GM04503 (cell line): ENCODE measurements at places on chromosomes 5 and 9.
A peak's percentile ranks its signal among the peaks of the same experiment; 100 is the strongest.

DNA sequence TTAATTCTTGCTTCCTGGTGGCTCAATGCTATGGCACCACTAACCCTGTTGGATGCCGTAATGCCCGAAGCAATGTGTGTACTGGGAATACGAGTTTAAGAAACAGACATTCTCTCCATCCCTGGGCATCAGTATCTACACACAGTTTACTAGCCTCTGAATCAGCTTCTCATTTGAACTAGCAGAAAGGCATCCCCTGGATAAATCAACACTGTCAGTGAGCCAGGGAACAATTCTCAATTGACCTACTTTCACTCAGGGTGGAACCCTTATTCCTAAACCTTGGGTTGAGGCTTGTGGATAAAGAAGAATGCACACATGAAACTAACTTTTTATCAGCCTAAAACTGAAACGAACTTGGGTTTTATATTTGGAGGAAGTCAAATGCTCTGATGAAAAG lies 331.0 kb downstream of the GADD45G start:
- DNase-seq = no peak

DNA sequence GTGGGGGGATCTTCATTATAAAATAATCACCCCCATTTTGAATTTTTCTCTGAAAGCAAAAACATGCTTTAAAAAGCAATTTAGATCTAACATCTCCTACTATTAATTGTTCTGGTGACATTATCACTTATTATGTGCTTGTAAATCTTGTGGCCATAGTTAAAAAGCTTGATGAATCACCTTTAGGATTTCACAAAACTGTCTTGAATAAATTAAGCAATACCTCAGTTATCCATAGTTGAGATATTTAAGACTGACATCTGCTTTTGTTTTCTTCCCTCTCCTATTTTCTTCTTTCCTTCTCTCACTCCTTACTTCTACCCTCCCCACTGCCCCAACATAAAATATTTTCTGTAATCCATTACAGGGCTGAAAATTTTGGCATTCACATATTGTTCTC lies 84.8 kb downstream of the SLC1A3 start:
- DNase-seq = no peak

GRCh38 chr5:89297066-89297465 lies 414.1 kb upstream of the MEF2C start:
- DNase-seq = no peak

GRCh38 chr9:105141146-105141975 lies 103.1 kb upstream of the SLC44A1 start:
- no peak for DNase-seq

- DNase-seq = no peak
These were observed 135.2 kb downstream of the COL23A1 start for GRCh38 chr5:178454821-178455479.

DNA sequence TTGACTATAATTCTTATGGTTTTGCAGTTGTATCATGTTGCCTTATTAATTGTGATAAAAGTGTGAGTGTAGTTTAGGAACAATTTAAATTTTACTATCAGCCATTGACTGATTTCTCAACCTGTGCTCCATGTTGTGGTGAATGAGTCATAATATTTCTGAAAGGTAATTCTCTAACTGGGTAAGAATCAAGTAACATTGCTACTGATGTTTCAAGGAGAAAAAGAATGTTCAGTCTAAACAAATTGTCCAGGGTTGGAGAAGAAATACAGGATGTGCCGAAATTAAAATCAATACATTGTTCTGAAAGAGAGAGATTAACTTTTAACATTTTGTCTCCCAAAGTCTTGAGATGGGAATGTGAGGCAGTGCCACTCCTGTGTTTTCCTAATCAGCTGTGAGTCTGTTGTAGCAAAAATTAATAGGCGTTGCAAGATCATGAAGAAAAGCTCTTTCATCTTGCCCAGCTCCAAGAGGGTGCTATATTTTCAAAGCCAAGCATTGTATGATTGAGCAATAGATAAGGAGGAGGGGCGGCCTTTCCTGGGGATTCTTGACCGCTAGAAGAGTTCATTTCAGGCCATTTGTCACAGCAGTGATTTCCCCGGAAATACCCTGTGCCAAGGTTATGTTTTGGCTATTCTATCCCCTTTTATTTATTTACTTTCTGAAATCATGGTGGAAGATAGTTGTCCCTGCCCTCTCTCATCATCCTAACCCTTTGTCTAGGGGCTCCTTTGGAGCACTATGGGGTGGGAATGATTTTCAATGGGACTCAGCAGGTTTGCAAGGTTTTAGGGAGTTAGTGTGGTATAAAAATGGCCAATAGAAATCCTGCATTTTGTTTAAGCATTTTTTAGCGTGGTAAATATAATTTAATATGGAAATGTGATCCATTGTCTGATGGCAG lies 151.6 kb downstream of the FOCAD start:
- no peak for DNase-seq

DNA sequence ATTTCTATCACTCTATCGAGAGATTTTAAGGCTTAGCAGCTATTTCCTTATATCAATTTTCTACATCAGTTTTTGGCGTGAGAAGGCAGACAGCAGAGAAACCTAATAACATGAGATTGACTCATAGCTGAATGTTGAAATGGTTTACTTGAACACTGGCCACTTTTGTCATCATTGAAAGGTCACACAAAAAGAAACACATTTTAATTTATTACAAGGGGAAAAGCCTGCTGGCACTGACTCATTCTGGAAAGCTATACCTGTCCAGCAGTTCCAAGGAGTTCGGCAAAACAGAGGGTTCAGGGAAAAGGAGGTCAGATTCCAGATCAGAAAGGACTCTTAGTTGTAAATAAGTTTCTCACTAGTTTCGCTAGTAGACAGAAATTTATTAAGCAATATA lies 566.4 kb downstream of the DNAH5 start:
- peak; percentile 31 for DNase-seq

DNA sequence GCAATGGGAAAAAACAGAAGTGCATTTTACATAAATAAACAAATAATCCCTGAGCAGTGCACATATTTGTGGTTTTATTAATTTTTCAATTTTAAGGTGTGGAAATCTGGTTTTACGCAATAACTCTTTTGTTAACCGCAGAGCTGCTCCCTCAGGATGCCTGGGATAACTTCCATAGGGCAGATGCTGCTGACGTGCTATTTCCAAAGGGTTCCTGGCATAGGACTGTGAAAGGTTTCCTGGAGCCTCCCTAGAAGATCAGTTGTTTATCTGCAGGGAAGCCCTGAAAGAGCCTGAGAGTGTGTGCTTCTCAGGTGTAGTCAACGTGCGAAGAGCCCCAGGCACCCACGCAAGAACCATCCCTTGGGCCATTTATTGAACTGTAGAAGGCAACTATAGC lies 443.5 kb downstream of the PLK2 start:
- DNase-seq = no peak

GRCh38 chr9:137534256-137535119 lies 15.7 kb downstream of the PNPLA7 start:
- peak; percentile 20 for DNase-seq

GRCh38 chr9:92141144-92142129 lies 26.2 kb upstream of the SPTLC1 start:
- no peak for DNase-seq

- peak; percentile 45 for DNase-seq
These were observed 130.8 kb downstream of the ARHGAP26 start for GRCh38 chr5:142900927-142901326.

- no peak for DNase-seq
These were observed at the start of gene SLC25A48 for GRCh38 chr5:135834639-135835529. Gene SLC25A48, plus strand, starts transcription at chr5:135834663. Its CDS starts 185 bp downstream, at chr5:135834848.

- DNase-seq = peak; percentile 17
These were observed 76.3 kb downstream of the SCAI start for GRCh38 chr9:125066839-125067619.

GRCh38 chr5:150329038-150329437 lies 26.3 kb upstream of the ARSI start:
- DNase-seq = no peak

DNA sequence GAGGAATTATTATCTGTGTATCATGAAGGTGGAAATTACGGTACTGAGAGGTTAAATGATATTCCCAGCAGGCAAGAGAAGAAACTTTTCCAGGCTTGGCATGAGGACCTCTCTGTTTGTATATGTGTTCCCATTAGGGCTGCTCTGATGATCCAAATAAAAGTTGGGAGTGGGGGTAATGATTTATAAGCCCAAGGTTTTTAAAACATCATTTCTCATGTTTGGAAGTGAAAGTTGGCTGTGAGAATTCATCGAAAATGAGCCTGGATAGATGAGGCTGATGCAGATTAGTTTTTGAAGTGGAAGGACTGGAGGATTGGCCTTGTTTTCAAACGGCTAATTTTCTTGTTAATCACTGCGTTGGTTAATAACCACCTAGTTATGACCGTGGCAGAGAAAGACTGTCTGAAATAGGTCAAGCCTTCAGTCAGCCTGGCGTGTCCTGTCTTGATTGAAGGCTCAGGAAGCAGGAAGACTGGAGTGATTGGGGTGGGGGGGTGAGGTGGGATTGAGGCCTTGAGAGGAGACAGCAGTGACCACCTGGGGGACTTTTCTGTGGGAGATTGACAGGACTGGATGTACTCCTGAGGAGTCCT lies 391.0 kb upstream of the WWC1 start:
- no peak for DNase-seq

DNA sequence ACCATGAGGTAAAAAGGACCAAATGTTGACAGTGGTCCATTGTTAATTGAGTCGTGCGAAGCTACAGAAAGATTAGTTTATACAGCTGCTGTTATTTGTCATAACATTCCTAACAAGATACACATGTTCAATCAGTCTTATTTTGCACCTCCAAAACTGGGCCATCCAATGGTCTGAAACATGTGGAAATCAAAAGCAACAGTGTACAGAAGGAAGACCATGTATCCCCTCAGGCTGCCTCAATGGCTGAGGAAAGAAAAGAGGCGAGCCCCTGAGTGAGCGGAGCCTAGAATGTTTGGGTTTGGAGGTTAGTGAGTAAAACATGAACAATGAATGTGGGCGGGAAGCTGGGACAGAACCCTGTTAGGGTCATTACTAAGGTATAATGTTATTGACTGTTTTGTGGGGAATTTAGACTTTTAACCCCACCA lies 35.6 kb downstream of the NFIB start:
- DNase-seq = no peak

GRCh38 chr5:14946815-14947620 lies 75.4 kb upstream of the ANKH start:
- DNase-seq = no peak

DNA sequence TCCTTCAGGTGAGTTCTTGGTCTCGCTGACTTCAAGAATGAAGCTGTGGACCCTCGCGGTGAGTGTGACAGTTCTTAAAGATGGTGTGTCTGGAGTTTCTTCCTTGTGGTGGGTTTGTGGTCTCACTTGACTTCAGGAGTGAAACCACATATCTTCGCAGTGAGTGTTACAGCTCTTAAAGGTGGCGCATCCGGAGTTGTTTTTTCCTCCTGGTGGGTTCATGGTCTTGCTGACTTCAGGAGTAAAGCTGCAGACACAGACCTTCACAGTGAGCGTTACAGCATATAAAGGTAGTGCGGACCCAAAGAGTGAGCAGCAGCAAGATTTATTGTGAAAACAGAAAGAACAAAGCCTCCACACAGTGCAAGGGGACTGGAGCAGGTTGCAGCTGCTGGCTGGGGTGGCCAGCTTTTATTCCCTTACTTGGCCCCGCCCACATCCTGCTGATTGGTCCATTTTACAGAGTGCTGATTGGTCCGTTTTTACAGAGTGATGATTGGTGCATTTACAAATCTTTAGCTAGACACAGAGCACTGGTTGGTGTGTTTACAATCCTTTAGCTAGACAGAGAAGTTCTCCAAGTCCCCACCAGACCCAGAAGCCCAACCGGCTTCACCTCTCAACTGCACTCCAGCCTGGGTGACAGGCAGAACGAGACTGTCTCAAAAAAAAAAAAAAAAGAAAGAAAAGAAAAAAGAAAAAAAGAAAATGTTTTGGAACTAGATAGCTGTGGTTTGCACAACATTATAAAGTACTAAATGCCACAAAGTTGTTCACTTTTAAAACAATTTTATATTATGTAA lies 9.1 kb upstream of the ERMP1 start:
- DNase-seq = no peak

GRCh38 chr9:26163931-26164330 lies 485.7 kb upstream of the TUSC1 start:
- no peak for DNase-seq

GRCh38 chr9:127598839-127599549 lies 13.1 kb upstream of the STXBP1 start:
- no peak for DNase-seq

GRCh38 chr5:179327021-179327735 lies 18.1 kb downstream of the ADAMTS2 start:
- DNase-seq = no peak

- peak; percentile 76 for DNase-seq
These were observed at the start of gene NR6A1 for GRCh38 chr9:124771021-124771866. Gene NR6A1, minus strand, starts transcription at chr9:124771311.

DNA sequence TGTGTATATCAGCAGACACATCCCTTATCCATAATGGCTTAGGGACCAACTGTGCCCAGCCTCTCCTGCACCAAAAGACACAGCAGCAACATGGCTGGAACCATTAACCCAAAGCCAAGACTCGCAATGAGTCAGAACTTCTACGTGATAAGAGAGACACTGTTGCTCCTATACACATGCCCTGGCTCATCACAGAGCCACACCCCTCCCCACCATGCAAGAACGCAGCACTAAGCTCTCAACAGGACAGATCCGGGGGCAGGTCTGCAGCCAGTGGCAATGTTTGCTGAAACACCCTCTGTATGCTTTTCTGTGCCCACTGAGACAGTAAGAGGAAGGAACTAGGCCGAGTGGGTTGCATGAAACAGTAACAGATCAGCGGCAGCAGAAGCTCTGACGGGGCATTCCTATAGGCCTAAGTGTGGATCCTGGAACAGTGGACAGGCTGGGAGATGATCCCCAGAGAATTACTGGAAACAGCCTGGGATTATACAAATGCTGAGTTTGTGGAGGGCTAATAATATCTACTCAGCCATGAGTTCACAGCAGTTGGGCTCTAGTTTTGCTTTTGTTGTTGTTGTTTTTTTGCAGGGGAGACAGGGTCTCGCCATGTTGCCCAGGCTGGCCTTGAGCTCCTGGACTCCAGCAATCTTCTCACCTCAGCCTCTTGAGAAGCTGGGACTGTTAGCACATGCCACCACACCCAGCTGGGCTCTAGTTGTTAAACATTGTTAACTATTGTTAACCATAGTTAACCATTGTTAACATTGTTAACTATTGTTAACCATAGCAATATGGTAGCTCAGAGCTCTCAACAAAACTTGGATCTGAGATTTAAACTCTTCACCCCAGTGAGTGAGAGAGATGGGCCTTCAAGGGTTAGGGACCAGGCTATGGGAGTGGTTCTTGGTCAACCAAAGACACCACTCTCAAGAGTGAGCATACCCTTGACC lies 41.0 kb downstream of the B4GALT1 start:
- DNase-seq = no peak

GRCh38 chr5:56574778-56575177 lies 240.6 kb upstream of the MAP3K1 start:
- no peak for DNase-seq

DNA sequence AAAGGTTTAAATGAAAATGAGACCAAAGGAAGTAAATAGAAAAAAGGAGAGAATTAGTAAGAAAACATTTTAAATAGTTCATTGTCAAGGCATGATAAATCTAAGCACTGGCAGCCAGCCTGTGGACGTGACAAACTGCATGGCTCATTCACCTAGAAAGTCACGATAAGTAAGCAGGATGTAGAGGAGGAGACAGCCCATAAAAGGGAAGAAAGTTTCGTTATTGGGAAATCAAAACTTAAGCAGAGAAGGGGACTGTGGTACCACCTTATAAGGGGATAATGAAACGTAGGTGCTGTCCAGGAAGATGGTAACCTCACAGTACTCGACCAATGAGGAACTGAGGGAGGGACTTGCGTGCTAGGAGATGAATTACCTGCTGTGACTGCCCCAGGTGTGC lies 494.5 kb upstream of the GRAMD2B start:
- DNase-seq = no peak

- no peak for DNase-seq
These were observed 12.8 kb upstream of the OR13J1 start for GRCh38 chr9:35882996-35883395.
